ENCODE measurements at places on chromosomes 3 and 15. TPM values are rescaled to one million over a fixed set of nuclear protein-coding genes. Genes with fewer than 3 reads are reported as not detected.

The INSYN1 gene
- 26.2 TPM for polyA plus RNA-seq

The C2CD4B gene
- 0.78 TPM for polyA plus RNA-seq

The TMCO5A gene
- polyA plus RNA-seq: not detected

The PLIN1 gene
- polyA plus RNA-seq: 1.4 TPM

The CYP1A2 gene
- 0.23 TPM for polyA plus RNA-seq

The TRPM1 gene
- polyA plus RNA-seq: 0.24 TPM

The FBXO40 gene
- polyA plus RNA-seq: not detected

The P3H2 gene
- 90.4 TPM for polyA plus RNA-seq

The AHSG gene
- 0.33 TPM for polyA plus RNA-seq

The SNX33 gene
- polyA plus RNA-seq: 18.0 TPM

DNA sequence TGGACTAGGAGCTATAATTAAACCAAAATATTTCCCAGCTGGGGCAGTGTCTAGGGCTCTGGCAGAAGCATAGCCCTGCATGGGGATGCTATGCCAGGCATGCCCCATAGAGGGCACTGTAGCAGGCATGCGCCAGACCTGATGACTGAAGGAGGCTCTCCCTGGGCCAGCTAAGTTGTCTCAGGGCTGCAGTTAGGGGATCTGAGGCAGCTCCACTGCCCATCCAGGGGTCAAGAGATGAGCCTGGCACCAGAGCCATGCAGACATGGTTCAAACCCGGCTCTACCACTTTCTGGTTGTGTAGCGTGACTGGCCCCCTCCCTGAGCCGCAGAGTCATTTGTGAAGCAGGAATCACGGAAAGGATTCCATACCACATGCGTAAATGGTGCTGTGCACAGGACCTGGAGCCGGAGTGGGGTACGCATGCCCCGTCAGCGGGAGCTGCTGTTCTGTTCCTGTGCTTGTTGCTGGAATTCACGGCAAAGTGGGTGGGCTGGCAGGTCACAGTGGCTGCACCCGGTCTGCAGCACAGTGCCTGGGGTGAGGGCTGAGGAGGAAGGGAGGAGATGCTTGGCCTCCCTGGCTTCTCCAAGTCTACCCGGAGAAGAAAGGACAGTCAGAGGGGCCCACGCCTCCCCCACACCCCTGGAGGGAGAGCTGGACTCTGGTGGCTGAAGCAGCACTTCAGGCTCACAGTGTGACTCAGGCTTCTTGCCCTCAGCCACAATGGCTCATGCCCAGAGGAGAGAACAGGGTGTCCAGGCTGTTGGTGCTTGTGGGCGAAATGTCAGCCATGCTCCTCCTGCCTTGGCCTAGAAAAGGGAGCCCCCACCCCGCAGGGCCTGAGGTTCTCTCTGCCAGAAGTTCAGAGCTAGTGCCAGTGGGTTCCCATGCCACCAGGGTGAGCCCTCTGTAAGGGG is 43.1 kb downstream of the DNASE1L3 start:
- DNase-seq: peak; percentile 73

DNA sequence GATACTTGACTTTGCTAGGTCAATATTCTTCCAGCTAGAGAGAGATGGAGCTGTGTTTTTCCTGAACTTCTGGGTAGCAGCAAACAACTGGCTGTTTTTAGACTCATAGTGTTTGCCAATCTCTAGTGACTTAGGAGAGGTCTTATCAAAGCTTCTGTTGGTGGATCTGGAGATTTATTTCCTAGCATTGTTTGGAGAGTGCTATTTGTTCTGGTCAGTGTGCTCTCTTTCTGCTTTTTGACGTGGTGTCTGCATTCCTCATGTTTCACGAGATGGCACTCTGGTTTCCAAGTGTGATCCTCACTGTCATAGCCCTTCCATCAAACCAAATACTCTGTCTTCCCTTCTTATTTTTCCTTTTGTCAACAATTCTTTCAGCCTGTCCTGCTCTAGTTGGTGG is 88.6 kb upstream of the DAZL start:
- no peak for DNase-seq

DNA sequence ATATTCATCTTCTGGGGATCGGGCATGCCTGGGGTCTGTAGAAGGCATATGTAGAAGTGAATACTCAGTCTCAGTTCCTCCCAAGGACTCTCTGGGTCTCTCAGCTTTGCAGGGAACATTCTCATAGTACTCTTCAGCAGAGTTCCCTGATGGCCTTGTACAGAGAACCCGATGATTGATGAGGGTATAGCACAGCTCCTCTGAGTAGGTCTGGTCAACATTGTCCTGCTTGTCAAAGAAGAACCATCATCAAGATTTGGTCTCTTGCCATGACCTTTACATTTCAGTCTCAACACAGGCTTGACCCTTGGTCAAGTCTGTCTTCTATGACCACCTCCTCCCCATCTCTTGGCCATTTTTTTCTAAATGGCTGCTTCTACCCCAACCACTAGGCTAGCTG is 9.5 kb downstream of the GCSAM start:
- DNase-seq: no peak

- DNase-seq: no peak
These were observed at the start of gene FAM107A for GRCh38 chr3:58577269-58577821. Gene FAM107A (minus strand): TSS chr3:58577391. CDS start chr3:58569860, 7,531 bp downstream.

GRCh38 chr15:44530653-44531052 is 6.3 kb upstream of the EIF3J start:
- no peak for DNase-seq

DNA sequence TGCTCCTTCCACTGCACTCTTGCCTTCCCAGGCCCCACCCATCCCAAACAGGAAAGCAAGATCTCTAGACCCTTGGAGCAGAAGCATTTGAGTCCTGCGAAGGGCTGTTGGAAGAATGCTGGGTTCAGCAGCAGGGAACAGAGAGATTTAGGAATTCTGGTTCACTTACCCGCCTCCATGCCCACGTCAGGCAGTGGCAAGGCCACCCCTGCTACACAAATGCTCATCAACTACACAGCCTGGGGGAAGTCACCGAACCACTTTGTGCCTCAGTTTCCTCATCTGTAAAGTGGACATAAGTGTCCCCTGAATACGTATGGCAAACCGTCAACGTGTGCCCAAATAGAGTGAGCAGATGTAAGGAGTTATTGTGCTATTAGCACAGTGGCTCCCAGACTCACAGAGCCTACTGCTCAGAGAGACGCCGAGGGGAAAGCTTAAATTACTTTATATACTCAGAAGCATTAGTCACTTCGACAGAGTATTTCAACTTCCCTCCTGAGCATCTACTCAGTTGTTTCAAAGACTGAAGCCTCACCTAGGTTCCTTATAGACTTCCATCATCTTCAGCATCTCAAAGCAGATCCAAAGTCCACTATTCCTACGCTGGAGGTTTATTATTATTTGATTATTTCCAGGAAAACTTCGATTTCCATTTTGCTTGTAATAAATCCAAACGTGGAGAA is 905 bp downstream of the HOMER2 start:
- no peak for DNase-seq

GRCh38 chr3:56990641-56991015 is 69.8 kb upstream of the SPATA12 start:
- DNase-seq: no peak

DNA sequence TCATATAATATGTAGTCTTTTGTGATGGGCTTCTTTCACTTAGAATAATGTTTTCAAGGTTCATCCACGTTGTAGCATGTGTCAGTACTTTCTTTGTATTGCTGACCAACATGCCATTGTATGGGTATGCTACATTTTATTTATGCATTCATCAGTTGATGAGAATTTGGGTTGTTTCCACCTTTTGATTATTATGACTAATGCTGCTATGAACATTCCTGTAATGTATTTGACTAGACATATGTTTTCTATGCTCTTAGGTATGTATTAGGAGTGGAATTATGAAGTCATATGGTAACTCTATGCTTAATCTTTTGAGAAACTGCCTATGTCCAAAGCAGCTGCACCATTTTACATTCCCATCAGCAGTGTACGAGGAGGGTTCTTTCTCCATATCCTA is 3.2 kb upstream of the PODXL2 start:
- no peak for DNase-seq

- DNase-seq: no peak
These were observed 82.7 kb downstream of the ROBO1 start for GRCh38 chr3:79685108-79685507.

DNA sequence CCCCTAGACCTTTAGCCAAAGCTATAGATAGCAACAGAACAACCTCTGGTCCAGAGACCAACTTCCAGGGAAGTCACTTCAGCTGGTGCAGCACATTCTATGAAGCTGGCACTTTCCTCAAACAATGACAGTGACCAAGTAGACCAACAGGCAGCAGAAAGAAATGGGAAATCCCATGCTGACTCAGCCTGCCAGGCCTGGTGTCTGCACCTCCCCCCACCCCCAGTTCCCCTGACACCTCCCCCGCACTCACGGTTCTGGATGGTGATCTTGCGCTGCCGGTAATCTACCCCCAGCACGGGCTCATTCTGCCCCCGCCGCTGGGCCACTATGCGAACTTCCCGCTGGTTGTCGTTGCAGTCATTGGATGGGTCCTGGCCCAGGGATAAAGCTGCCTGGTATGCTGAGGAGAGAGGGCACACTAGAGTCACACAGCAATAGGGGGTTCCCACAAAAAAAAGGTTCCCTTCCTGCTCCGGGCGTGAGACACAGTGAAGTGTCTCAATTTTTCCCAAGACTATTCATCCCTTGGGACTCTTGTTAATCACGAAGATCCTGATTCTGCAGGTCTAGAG is 17.0 kb downstream of the ILDR1 start:
- DNase-seq: no peak

- DNase-seq: no peak
These were observed 47.6 kb downstream of the PHLDB2 start for GRCh38 chr3:111906656-111907055.

- DNase-seq: no peak
These were observed 16.3 kb upstream of the BBX start for GRCh38 chr3:107506458-107506857.

DNA sequence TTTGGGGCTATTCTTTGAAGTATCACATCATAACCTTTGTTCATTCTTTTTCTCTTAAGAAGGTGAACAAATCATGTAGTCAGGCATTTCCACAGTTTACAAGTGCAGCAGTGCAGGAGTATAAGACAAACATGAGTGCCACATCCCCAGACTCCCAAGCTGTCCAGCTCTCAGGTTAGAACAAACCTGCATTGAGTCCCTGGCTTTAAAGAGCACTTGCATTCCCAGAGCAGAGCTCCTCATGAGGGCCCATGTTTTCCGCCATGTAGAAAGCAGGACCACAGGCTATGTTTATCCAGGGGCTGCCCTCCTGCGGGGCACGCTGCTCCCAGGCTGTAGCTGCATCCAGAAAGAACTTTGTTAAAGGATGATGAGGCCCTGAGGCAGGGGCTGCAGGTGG is 267.7 kb downstream of the TLE3 start:
- no peak for DNase-seq

DNA sequence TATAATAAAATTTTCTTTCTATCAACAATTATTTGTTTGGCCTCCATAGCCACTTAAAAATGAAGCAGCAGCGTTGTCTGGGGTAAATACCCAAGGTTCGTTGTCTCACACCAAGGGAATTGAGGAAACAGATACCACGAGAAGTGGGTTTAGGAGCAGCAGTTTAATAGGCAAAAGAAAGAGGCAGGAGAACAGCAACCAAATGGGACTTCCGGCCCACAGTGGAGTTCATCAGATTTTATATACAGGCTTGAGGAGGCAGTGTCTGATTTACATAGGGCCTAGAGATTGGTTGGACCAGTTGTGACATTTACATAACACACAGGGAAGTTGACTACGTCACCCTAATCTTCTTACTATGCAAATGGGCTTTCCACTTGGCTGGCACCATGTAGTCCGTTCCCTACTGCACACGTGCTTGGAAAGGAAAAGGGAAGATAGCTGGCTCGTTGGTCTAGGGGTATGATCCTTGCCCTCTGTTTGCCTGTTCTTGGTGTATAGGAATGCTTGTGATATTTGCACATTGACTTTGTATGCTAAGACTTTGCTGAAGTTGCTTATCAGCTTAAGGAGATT is 61.5 kb upstream of the SETMAR start:
- DNase-seq: no peak

- DNase-seq: no peak
These were observed 29.6 kb upstream of the CHST2 start for GRCh38 chr3:143089965-143090364.

DNA sequence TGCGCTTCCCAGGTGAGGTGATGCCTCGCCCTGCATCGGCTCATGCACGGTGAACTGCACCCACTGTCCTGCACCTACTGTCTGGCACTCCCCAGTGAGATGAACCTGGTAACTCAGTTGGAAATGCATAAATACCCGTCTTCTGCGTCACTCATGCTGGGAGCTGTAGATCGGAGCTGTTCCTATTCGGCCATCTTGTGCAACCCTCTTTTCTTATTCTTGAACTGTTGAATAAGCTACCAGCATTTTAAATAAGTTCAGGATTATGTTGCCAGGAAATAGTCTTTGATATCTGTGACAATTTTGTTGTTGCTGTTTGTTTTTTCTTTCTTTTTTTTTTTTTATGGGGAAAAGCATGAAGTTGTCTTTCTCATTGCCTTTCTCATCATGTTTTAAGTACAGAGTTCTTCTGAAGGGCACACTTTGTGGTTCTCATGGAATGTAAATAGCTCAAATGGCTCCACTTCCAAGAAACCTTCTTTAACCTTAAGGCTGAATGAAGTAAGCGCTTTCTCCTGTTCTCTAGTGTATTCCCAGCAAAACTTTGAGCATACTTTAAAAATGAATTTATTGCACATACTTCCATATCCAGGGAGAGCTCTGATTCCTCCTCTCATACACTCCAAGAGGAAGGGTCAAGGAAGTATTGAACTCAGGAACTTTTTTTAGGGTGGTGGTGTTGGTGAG is 468.0 kb upstream of the TBL1XR1 start:
- DNase-seq: no peak

GRCh38 chr15:71469413-71469812 is 340.9 kb upstream of the NR2E3 start:
- DNase-seq: no peak

DNA sequence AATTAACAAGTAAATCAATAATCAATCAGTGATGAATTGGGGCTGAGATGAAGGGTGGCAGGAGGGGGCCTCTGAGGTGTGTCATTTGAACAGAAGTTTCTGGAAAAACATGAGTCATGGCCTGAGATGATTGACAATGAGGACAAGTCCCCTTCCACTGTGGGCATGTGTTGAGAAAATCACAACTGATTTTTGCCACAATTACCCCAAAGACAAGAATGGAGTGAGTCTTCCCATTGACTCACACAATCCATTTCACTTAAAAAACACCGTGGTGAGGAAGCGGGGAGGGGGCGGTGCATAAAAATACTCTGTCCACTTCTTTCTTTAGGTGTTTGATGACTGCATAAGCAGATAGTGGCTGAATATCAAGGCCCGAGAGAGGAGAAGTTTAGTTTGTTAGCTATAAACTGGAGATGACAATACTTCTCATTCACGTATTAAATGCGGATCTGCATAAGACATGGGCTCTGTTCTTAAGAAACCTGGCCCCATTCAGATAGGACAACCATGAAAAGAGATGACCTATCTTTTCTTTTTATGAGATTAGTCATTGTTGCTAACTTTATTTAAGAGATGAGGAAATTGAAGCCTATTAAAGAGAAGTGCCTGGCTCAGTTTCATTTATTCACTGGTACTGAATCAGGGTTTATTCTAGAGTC is 34.7 kb downstream of the SHC4 start:
- DNase-seq: no peak
